ENCODE measurements at places on chromosomes 7 and 10.

DNA sequence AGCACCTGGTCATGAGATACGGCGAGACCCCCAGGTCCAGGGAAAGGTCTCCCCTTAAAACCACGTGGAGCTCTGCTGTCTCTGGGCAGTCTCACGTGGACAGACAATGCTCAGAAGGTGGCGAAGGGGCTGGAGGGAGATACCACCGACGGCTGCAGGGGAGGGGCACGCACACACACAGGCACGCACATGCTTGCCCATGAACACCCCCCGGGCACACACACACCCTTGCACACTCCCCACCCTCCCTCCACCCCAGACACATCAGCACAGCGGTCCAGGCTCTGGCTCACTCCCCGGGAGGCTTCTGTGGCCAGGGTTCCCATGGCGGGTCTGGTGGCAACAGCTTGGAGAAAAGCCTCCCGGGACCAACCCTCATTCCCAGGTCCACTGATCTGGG, 52.4 kb upstream of the TNRC18 start:
- no peak for DNase-seq

- DNase-seq: no peak
Observed at GRCh38 chr10:70751356-70751755, 33.8 kb downstream of the TBATA start.

GRCh38 chr10:108411894-108412293, 1247.4 kb upstream of the SORCS1 start:
- no peak for DNase-seq

GRCh38 chr10:78702186-78702585, 366.6 kb upstream of the ZMIZ1 start:
- DNase-seq: no peak

DNA sequence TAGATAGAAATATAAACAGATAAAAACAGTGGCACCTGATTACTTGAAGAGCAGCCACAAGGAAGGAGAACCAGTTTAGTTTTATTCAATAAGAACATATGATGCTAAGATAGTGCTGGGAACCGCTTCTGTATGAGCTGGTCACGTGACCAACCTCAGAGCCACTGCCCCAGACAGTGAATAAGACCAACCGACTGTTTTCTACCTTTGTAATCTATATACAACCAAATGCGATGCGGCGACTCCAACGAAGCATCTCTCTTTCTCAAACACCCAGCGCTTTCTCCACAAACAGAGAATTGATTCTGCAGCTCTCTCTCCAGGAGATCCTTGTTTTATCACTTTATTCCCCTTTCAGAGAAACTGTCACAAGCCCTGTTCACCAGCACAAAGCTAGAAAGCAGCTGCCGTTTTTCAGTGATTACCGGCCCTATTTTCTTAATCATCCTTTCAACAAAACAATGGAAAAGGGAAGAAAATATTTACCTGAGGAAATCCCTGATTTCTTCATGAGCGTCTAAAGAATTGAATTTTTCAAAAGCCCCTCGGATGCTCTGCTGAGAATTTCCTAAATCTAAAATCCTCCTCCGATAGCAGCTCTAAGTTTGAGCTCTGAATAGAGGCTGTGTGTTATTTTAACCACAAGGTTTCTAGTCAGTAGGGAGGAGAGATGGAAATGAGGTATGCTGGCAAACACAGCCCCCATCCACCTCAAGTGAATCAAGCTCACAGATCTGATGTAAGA, 55.7 kb upstream of the JCAD start:
- DNase-seq: no peak

- no peak for DNase-seq
Observed at GRCh38 chr10:101403161-101403560, 49.2 kb downstream of the BTRC start.

DNA sequence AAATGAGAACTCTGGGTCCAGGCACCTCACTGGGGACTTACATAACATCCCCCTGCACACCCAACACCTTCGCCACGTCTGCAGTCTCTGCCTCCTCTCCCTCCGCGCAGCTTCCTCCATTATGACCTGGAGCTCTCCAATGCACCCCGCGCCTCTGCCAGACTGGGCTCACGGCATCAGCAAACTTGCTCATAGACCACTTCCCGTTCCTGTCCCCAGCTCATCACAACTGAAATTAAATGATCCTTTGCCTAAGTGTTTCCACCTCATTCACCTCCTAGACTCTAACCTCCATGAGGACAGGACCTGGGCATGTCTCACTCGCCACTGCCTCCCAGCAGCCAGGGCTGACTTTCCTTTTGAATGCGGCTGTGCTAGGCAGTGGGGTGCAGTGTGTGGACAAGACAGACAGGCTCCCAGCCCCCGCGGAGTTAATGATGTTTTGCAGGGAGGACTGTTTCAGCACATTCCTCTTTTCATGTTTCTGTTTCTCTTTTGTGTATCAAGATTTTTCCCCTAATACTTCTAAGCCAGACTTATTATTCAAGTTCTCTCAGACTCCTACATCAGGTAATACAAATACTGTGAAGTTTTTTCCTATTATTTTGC, 18.8 kb downstream of the CHST15 start:
- peak; percentile 41 for DNase-seq

DNA sequence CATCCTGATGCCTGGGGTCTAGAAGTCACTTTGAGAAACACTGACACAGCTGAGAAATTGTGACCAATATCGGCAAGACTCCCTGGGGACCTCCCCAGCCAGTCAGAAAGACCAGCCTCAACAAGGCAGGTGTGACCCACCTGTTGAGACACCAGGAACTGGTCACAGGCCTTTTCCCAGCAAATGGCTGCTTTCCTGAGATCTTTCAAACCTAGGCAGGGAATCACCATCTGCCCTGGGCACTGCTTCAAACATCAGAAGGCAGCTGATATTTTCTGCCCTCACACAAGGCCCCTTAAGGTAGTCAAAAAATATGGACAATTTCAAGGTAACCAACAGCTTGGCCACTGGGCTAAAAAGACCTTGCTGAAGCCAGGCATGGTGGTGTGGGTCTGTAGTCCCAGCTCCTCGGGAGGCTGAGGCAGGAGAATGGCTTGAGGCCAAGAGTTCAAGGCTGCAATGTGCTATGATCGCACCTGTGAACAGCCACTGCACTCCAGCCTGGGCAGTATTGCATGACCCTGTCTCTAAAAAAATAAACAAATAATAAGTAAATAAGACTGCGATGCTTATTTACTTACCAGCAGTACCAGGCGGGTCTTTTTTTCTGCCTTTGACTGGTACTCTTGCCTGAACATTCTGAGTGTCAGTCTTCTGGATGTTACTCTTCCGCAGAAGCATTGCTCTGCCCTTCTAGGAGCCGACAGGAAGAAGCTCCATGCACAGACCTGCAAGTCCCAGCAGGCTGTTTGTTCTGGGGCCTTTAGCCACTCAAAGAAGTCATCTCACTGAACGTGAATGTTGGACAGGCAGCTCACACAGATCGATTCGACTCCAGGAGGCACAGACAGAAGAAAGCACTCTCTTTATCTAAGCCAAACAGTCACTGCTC, 59.7 kb downstream of the SORBS1 start:
- DNase-seq: no peak

GRCh38 chr7:102208826-102209225, 77.8 kb upstream of the SH2B2 start:
- no peak for DNase-seq

DNA sequence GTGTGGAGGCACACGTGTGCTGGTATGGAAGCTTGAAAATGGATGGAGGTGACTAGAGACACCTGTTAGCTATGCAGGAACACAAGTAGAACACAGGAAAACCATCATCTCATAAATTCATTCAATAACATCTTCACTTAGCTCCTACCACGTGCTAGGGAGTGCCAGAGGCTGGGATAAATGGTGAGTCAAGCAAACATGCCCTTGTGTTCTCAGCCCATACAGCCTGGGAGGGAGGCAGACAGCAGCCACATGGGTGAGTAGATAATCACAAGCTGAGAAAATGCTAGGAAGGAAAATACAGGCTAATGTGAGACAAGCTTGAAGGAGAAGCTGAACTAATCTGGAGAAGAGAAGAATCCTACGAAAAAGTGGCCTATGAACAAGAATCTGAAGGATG, 468.0 kb upstream of the ZMIZ1 start:
- DNase-seq: no peak

GRCh38 chr7:15648461-15648961, 38.0 kb downstream of the MEOX2 start:
- DNase-seq: no peak

GRCh38 chr7:98626460-98627412, 9.7 kb downstream of the NPTX2 start:
- no peak for DNase-seq

DNA sequence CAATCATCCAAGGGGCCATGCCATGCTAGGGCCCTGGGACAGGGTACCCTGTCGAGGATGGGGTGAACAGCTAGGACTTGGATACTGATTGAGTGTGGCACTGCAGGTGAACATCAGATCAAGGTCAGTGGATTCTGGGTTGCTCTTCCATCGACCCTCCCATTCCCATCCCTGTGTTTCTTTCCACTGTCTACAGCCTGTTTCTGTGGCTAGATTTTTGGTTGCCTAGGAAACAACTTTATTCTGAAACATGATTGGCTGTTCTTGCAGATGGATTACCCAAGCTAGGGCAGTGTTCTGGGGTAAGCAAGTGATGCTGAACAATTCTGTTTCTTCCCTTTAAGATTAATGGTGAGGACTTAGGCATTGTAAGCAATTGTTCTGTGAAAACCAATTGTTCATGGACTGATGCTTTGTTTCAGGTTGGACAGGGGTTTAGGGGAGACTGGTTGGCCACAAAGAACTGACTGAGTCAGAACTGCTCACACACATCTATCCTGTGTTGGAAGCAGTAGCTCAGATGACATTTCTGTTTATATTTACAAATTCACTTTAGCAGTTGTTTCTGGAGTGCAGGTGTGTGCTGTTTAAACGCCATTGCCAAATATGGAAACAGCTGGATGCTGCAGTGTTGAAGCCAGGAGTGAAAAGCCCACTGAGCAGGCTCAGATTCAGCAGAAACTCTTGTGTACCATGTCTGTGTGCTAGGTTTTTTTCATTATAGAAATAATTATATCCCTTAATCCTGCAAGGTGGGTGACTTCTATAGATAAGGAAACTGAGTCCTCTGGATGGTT, 102.3 kb upstream of the BTBD16 start:
- DNase-seq: no peak

- no peak for DNase-seq
Observed at GRCh38 chr10:110162741-110163145, 44.7 kb upstream of the MXI1 start.

- no peak for DNase-seq
Observed at GRCh38 chr10:110873951-110874350, 2.2 kb downstream of the PDCD4 start.

DNA sequence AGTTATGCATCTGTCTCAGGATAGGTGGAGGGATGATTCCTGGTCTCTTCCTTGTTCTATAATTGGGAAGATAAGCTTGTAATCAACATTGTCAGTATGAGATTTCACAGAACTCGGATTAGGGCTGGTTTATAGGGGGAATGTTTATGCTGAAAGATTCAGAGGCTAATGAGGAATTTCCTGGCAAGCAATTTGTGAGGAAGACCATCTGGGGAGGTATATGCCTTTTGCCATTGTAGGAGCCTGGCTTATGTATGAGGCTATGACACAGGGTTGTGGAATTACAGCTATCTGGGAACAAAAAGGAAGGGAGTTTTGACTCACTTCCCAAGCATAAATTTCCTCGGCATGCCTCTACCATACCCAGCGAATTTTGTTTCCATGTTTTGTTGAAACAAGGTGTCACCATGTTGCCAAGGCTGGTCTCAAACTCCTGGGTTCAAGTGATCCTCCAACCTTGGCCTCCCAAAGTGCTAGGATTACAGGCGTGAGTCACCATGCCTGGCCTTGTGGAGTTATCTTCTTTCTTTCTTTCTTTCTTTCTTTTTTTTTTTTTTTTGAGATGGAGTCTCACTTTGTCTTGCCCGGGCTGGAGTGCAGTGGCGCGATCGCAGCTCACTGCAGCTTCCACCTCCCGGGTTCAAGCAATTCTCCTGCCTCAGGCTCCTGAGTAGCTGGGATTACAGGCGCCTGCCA, 1.6 kb upstream of the COPS6 start:
- DNase-seq: no peak

DNA sequence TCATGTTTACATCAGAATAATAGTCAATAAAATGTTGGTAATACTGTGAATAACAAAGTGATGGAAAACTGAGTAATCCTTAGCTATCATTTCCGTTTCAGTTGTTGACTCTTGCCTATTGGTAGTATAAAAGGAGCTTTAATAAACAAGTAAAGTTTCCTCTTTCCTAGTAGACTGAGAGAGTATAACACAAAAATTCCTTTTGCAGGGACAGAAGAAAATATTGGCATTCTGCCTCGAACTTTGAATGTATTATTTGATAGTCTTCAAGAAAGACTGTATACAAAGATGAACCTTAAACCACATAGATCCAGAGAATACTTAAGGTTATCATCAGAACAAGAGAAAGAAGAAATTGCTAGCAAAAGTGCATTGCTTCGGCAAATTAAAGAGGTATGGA, 9.4 kb downstream of the KIF20B start:
- DNase-seq: no peak

GRCh38 chr10:24272374-24272773, 63.4 kb downstream of the KIAA1217 start:
- DNase-seq: no peak

- no peak for DNase-seq
Observed at GRCh38 chr10:103114876-103115275, 78.2 kb downstream of the NT5C2 start.

- no peak for DNase-seq
Observed at GRCh38 chr10:111822661-111823060, 360.9 kb downstream of the GPAM start.

DNA sequence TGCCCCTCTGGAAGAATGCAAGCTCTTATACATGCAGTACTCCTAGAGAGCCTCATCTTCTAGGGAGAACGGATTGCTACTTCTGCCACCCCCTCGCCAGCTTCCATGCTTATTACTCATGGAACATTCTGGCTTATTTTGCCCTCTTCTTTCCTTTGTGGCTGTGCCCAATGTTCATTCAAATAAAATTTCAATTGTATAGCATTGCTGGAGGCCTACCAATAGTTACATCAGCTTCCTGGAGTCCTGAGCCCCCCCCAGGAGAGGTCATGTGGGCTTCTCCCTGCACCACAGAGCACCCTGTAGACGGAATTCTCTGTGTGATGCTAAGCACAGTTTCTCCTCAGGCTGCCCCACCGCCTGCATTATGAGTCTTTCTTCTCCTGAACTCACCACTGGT, 1094.0 kb downstream of the KCNMA1 start:
- no peak for DNase-seq

DNA sequence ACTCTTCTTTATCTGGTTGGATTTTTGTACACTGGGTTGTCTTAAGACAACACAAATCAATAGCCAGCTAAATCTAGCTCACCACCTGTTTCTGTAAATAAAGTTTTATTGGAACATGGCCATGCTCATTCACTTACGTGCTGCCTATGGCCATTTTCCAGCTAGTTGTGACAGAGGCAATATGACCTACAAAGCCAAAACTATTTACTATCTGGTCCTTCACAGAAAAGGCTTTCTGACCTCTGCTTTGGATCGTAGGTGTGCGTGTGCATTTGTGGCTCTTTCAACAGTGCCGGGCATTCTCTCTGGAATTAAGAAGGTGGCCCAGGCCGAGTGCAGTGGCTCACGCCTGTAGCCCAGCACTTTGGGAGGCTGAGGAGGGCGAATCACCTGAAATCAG, 45.5 kb downstream of the NRAP start:
- no peak for DNase-seq

- no peak for DNase-seq
Observed at GRCh38 chr7:87984088-87984487, 50.0 kb downstream of the ADAM22 start.

GRCh38 chr7:101169110-101169837, 3.9 kb upstream of the VGF start:
- DNase-seq: no peak

- DNase-seq: no peak
Observed at GRCh38 chr10:44280226-44281014, 104.5 kb downstream of the CXCL12 start.

GRCh38 chr7:111108496-111108895, 17.6 kb downstream of the LRRN3 start:
- DNase-seq: no peak
